Urinary bladder (tissue), 4 donors: ENCODE measurements at places on chromosomes 6 and 20. TPM values are rescaled to one million over a fixed set of nuclear protein-coding genes. Genes with fewer than 3 reads are reported as not detected.

Gene ACOT13
- 8.7 TPM for total RNA-seq

Gene PNLDC1
- total RNA-seq = not detected

Gene SMLR1
- not detected for total RNA-seq

- DNase-seq = no peak
Observed at GRCh38 chr6:17281100-17281496, at the start of gene RBM24. Gene RBM24 (plus strand): TSS chr6:17281361. CDS start chr6:17281582, 221 bp downstream.

- no peak for DNase-seq
Observed at GRCh38 chr6:128438393-128438792, 82.0 kb downstream of the PTPRK start.

GRCh38 chr6:132479131-132479530 is 33.8 kb downstream of the STX7 start:
- no peak for DNase-seq

DNA sequence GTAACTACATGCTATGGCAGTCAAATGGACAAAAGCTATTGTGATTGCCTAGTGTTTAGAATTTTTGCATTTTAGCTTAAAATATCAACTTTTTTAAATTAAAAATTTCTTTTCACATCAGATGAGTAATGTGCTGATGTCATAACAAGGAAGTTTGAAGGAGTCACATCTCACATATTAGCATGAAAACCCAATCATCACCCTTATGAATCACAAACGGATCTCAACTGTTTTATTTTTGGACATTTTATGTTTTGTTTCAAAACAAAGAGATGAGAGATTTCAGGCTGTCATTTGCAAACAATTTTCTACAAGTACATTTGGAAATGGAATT is 53.6 kb upstream of the TRERF1 start:
- no peak for DNase-seq

- no peak for DNase-seq
Observed at GRCh38 chr6:163309491-163310026, 105.0 kb upstream of the QKI start.

- no peak for DNase-seq
Observed at GRCh38 chr20:38221119-38221589, 39.4 kb downstream of the KIAA1755 start.

DNA sequence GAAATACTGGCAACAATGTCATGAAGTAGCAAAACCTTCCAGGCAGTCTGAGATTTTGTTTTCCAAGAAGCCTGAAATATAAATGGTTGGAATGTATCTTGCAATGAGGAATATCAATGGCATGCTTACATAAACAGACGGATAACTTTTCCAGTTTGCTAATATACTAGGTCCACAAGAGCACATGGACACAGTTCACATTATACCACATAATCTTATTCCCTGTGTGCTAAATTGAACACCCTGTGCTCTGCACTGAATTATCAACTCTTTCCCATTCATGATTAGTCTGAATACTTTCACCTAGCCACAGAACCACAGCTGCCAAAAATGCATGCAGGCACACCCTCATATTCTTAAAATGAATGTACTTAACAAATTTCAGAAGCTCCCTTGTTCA is 274.3 kb downstream of the COL12A1 start:
- no peak for DNase-seq

DNA sequence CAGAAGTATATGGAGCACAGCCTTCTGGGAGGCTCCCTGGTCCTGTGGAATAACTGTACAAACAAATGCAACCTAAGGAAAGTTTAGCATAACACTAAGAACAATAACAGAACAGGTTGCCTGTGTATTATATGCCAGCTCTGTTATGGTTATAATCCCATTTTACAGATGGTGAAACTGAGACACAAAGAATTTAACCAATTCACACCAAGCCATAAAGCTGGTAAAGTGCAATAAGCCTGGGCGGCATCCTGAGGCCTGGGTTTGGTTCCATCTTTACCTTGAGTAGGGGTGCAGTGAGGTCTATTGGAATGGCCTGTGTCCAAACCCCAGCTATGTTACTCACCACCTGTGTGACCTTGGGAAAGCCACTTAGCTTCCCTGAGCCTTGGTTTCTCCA is 14.7 kb upstream of the PACSIN1 start:
- no peak for DNase-seq

DNA sequence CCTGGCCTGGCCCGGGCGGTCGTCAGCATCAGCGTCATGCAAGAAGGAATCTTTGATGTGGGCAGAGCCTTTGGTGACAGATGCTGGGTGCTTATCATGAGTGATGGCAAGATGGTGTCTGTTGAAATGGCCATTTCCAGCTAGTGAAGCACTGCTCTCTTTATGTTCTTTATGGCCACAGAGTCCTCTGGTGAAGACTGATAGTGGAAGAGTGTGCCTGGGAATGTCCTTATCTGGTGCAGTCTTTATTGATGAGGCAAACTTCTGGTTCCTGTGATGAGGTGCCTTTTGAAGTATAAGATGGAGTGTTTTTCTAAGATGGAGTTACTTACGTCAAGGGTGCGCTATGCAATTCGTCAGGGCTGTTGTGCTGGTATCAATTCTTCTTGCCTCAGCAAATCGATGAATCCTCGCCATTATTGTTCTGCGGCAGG is 22.6 kb upstream of the CCR6 start:
- no peak for DNase-seq

DNA sequence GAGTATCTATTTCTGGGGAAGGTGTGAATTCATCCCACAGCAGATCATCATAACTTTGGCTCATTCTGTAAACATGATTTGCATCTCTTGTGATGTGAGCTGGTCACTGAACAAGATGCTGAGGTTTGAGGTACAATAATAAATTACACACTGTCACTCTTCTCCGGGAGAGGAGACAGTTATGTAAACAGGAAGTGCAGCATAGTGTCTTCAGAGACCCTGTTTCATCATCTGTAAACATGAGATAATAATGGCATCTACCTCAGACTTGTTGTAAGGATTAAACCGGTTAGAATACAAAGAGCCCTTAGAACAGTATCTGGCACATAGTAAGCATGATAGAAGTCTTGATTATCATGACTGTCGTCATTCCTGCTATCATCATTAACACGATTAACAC is 125.2 kb downstream of the TBC1D7 start:
- no peak for DNase-seq

DNA sequence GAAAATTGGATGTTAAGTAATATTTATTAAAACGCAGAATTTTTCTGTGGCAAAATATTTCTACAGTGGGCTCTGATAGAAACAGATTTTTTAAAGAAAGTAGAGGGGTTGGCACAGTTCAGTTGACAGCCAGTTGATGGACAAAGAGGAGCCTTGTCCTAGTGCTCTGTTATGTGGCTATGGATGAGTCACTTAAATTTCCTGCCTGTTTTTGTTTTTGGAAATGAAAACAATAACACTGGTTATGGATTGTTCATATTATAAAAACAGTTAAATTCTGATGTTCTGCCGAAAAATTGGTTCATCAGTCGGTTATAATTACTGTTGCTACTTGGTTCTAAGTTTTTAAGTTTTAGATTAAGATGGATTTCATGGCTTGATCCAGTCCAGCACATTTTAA is 42.8 kb downstream of the MYO6 start:
- no peak for DNase-seq

GRCh38 chr6:24689964-24690363 is 23.1 kb downstream of the ACOT13 start:
- no peak for DNase-seq

DNA sequence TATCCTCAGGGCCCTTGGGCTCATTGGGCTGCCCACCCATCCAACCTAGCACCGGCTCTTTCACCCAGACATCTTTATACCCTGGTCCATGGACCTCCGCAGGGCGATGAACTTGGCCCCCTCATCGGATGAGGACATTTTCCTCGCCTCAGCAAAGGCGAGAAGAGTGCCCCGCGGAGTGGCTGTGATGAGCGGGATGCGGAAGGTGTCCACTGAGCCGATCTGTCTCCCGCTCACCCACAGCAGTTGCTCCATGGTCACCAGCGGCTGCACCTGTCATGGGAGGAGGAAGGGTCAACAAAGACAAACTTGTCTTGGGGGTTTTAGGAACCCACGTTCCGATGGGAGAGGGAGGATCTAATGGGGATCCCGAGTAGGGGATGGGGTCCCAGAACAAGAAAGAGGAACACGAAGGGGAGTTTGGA is 690 bp downstream of the NEU1 start:
- no peak for DNase-seq
